ENCODE measurements at places on chromosomes 4 and X.

DNA sequence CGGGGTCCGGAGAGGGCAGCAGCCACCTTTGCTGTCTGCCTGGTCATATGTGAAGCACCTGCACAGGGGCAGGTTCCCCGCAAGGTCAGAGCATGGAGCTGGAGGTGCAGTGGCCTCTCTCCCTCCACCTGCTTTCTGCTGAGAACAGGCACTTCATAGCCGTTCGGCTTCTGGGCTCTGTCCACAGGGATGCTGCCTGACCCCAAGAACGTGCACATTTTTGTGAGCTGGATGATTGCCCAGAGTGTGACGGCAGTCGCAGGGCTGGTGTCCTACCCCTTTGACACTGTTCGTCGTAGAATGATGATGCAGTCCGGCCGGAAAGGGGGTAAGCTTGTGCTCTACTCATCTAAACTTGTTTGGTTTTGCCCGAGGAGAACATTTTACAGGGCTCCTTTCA lies 2.5 kb downstream of the SLC25A4 start:
- no peak for DNase-seq

GRCh38 chr4:184232202-184232601 lies 14.5 kb upstream of the ENPP6 start:
- DNase-seq, result no peak

DNA sequence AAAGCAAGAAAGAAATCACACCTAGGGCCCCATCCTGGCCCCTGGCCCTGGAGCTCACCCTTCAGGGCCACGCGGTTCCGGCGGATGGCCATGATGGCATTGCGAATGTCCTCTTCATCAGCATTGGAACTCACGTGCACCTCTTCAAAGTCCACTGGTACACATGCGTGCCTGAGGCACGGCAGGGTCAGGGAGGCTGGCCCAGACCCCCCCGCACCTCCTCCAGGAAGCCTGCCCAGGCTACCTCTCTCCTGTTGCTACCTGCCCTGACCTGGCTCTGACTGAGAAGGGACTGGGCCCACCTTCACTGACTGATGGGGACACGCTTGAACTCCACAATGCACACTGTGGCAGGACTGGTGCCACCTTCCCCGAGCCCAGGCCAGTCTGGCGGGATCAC lies 4.5 kb downstream of the IDH3G start:
- DNase-seq, result no peak

GRCh38 chrX:133190877-133191738 lies 27.0 kb downstream of the TFDP3 start:
- DNase-seq, result no peak

DNA sequence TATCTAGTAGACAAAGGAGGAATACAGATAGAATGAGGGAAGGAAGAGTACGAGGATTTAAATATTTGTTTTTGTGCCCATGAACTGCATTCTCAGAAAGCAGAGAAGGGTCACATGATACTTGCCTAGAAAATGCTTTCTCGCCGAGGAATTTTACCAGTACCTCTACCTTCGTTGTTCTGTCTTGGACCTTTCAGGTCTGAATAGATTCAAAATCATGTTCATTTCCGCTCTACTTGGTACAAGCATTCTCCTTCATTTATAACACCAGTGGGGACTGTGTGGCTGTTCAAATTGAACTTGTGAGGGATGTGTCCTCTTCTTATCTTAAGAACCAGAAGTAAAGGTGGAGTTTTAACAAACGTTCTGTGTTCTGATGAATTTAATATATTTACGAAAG lies 1.9 kb downstream of the USP38 start:
- DNase-seq, result no peak

DNA sequence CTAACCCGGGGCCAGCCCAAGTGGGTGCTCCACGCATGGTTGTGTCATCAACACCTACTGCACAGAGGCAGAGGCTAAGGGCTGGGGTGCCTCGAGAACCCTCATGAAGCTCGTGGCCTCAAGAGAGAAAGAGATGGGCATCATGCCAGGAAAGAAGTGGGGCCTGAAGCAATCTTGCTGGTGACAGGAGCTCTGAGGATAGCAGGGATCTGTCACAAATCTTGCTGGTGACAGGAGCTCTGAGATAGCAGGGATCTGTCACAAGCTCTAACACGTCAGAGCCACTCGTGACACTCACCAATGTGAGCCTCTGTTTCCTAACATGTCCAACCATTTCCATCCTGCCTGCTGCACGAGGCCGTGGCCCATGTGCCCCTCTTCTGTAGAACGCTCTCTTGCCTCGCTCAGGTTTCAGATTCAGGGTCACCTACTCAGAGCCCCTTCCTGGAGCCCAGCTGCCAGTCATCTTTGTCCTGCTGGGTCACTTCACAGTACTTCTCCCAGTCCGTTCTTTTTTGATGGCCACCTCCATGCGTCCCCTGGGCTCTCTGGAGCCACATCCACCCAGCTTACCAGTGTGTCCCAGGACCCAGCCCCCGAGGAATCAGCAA lies 21.1 kb downstream of the PNMA6E start:
- DNase-seq, result no peak

GRCh38 chr4:27049239-27049829 lies 188.7 kb downstream of the STIM2 start:
- no peak for DNase-seq

GRCh38 chrX:4253092-4253491 lies 539.6 kb upstream of the PRKX start:
- no peak for DNase-seq

- DNase-seq, result no peak
Observed at GRCh38 chr4:83993774-83994173, 457.9 kb downstream of the GPAT3 start.

DNA sequence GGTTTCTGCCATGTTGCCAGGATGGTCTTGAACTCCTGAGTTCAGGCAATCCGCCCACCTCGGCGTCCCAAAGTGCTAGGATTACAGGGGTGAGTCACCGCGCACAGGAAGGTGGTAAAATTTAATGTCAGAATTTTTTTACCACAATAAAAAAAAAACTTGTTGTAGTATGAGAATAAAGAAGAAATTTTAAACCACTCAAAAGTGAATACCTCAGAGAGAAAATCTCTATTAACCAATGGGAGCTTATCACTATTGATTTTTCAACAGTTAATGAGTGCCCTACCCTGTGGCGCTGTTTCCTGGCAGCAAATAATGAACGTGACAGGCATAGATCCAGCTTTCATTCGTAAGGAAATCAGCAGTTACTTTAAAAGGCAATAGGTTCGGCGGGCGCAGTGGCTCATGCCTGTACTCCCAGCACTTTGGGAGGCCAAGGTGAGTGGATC lies 32.7 kb upstream of the SLC25A4 start:
- DNase-seq, result no peak
